ENCODE measurements at places on chromosomes 13 and 19.

DNA sequence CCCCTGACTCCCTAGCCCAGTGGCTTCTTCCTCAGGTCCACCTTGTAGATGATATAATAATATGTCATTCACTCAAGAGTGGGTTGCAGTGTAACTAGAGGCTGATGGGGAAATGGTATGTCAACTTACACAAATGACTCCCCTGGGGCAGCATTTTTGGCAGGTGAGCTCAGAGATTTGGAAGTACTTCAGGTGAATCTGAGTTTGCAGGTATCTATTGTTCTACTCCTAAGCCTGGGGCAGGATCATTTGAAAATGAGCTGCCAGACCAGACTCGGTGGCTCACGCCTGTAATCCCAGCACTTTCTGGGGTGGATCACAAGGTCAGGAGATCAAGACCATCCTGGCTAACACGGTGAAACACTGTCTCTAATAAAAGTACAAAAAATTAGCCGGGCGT is 11.6 kb upstream of the CNMD start:
- no peak for DNase-seq

DNA sequence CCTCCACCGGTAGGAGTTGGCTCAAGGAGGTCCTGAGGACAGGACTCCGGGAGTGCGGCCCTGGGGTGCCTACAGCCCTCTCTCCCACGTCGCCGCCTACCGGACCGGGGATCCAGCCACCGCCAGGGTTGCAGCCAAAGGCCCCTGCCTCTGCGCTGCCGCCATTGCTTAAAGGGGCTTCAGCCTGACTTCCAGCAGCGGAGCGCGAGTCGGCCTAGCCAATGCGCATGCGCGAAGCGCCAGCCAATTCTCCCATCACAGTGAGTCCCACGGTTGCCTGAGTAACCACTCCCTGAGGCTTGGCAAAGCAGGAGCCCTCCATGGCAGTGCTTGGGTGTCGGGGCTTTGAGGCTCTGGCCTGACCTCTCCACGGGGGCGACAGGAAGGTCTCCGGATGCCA is 21.5 kb upstream of the ZNF420 start:
- no peak for DNase-seq

DNA sequence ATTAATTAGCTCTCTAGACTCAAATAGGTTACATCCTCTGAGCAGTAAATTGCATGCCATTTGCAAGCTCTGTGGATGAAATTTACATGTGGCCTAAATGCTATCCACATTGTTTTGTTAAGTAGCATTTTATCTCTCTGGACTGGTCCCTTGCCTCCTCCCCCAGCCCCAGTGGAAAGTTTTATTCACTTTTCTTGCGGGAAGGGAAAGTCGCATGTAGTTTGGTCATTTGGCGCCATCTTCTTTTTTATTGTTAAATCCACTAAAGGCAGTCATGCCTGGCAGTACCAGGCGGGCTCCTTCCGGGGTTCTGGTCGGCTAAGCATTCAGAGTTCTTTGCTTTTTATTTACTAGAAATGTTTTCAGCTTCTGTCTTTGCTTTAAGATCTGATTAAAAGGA is 188.7 kb downstream of the TM9SF2 start:
- DNase-seq: no peak

- peak; percentile 91 for DNase-seq
Measured at GRCh38 chr19:51702103-51702824, 9.1 kb downstream of the SPACA6 start.

- no peak for DNase-seq
Measured at GRCh38 chr13:79307433-79307861, 98.6 kb downstream of the RBM26 start.

Data from small intestine (tissue), 16 donors.